ENCODE measurements at places on chromosomes 13 and 19.

GRCh38 chr19:34573226-34573864 is 91.8 kb downstream of the WTIP start:
- DNase-seq = no peak

- no peak for DNase-seq
Measured at GRCh38 chr19:54526972-54527371, 24.3 kb downstream of the LAIR2 start.

DNA sequence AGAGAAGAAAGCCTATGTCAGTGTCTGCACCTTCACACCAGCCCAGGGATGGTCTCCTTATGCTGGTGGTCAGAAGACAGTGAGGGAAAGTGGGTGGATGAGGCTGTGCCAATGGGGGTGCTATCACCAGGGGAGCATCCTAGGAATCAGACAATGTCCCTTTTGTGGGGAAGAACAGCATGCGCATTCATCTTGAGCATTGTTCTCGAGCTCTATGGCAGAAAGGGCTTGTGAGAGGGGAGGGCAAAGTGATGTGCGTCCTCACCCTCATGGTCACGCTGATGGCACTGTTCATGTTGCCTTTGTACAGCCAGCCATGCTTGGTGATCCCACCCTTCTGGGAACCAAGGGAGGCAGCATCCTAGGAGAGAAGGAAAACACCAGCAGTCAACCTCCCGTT is 56.1 kb downstream of the DOCK9 start:
- DNase-seq = no peak

DNA sequence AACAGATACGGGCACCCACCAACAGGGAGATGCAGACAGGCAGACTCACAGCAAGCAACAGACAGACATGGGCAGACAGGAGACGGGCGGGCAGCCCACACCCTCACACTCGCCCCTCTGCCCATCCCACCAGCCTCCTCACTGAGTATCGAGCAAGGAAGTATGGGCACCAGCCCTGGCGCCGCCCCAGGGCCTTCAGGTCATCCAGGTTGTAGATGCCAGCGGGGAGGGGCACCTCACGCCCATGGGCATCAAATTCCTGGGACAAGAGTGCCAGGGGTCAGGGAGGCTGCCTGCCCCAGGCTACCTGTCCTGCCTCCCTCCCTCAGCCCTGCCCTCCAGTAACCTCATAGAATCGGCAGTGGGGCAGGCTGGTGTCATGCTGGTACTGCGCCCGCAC is 5.7 kb downstream of the ERCC2 start:
- no peak for DNase-seq

DNA sequence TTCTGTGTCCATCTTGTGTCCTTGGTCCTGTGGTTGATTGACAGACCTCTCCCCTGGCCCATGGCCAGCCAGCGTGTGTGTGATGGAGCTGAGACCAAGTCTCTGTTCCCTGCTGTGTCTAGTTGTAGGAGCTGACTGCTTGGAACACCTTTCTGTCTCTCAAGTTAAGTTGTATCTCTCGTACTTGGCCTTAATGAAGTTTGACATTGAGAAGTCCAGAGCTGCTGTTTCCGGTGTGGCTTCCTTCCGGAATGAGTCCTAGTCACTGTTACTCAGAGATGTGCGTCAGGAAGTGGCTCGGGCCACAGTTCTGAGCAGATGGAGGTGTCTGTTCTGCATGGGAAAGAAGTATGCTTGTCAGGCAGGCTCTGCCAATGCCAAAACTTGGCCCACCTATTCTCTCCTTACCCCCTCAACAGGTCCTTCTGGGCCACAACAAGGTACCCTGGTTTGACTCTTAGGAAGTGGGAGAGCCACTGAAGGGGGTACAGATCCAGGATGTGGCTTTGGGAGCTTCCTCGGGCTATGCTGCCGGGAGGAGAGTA is 54.3 kb downstream of the GATAD2A start:
- peak; percentile 64 for DNase-seq
